ENCODE measurements at places on chromosomes 1 and 21. TPM values are rescaled to one million over a fixed set of nuclear protein-coding genes. Genes with fewer than 3 reads are reported as not detected.

The PCAT6 gene
- total RNA-seq: 1.2 TPM

The VSIG8 gene
- not detected for total RNA-seq

The RUNX3 gene
- 2.0 TPM for total RNA-seq

The LENEP gene
- total RNA-seq: not detected

The S100A14 gene
- total RNA-seq: 0.49 TPM

All from sciatic nerve (tissue), 2 donors.